Stimulated activated CD4-positive, alpha-beta T cell treated with anti-CD3 and anti-CD28 coated beads, Interleukin-1b, Interleukin-23, amount 100 ng/mL, for 24 hours (primary cell): ENCODE measurements at places on chromosomes 11 and 22.

DNA sequence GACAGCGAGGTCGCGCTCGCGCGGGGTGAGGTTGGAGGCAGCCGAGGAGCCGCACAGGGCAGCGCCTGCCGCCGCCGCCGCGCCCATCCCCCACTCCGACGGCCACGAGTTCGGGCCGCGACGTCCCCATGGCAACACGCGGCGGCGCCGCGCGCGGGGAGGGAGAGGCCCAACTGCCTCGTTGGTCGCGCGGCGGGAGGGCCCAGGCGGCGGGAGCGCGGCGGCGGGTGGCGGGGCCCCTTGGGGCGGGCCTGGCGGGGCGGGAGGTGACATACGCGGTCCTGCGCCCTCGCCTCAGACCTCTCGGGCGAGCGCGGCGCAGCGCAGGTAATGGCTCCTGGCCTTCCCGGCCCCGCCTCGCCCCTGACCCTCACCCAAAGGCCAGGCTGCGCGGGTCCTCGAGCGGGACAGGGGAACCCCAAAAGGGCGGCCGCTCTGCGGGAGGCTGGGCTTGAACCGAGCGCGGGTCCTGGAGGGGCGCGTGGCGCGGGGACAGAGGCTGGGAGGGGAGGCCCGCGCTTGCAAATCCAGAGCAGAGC, at the start of gene DEUP1:
Gene DEUP1 (plus strand): TSS at position 297 of the 539 bp plus-strand sequence. CDS start 1,518 bp downstream, outside the sequence.
- DNase-seq: no peak

- no peak for DNase-seq
These were observed 94.3 kb downstream of the ISX start for GRCh38 chr22:35160268-35160667.

GRCh38 chr22:29014773-29015172, 46.9 kb downstream of the C22orf31 start:
- DNase-seq: no peak

DNA sequence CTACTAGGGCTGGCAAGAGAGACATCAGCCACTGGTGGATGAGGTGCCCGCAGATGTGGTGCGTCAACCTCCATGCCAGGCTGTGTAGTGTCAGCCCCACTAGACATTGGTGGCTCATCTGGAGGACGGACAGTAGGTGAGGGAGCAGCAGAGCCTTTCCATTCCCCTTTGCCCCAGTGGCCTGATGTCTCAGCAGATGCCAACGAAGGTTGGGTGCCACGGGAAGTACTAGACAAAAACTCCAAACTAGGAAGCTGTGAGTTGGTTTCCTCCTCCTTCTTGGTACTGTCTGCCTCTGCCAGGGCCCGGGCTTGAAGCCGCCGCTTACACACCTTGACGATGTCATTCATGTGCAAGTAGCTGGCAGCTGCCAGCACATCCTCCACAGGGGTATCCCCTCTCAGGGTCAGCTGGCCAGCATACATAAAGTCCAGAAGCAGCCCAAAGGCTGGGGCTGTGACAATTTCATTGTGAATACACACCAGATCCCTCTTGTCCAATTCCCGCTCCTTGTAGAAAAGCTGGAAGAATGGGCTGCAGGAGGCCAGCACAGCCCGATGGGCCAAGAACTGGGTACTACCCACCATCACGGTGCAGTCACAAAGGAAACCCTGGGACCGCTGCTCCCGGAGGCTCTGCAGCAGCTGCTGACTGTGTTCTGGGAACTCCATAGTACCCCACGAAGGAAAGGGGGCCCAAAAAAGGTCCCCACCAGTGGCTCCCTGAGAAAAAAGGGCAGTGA, 795 bp downstream of the ZBTB3 start:
- no peak for DNase-seq

GRCh38 chr22:27159716-27160295, 502.4 kb downstream of the MIAT start:
- DNase-seq: no peak

GRCh38 chr11:133727774-133728173, 117.5 kb downstream of the SPATA19 start:
- DNase-seq: no peak

- no peak for DNase-seq
These were observed 83.0 kb downstream of the ABTB2 start for GRCh38 chr11:34274712-34275398.

GRCh38 chr22:26665813-26666231, 8.4 kb downstream of the MIAT start:
- no peak for DNase-seq

- no peak for DNase-seq
These were observed 1.2 kb downstream of the GRK2 start for GRCh38 chr11:67267188-67268080.

DNA sequence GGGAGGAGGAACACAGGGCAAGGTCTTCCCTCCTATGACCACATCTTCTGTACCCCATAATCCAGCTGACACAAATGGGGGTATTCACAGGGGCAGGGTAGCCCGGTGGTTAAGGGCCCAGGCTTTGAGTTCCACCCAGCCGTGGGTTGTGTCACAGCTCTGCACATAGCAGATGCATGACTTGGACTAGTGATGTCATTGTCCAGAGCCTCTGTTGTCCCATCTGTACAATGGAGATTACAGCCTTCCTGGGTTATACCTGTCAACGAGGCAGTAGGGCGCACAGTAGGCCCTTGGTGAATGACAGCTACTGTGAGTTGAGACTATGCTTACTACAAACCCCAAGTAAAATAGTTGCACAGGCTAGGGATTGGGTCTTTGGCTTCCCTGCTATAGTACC, 99.3 kb upstream of the CRYBB3 start:
- DNase-seq: no peak

- no peak for DNase-seq
These were observed 46.9 kb upstream of the SESN3 start for GRCh38 chr11:95277868-95278267.

- DNase-seq: no peak
These were observed 291.5 kb downstream of the SWAP70 start for GRCh38 chr11:9955391-9955790.

DNA sequence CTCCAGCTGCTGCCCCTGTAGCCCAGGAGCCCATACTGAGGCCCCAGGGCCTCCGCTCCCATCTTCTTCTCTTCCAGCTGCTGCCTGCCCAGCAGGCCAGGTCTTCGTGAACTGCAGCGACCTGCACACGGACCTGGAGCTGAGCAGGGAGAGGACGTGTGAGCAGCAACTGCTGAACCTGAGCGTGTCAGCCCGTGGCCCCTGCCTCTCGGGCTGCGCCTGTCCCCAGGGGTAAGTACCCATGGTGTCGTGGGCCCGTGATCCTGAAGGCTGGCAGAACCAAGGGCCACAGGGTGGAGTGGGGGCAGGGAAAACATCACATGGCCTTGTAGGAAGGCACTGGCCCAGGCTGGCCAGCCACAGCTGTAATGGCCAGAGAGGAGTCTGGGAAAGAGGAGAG, 31.2 kb downstream of the OTOG start:
- DNase-seq: no peak

DNA sequence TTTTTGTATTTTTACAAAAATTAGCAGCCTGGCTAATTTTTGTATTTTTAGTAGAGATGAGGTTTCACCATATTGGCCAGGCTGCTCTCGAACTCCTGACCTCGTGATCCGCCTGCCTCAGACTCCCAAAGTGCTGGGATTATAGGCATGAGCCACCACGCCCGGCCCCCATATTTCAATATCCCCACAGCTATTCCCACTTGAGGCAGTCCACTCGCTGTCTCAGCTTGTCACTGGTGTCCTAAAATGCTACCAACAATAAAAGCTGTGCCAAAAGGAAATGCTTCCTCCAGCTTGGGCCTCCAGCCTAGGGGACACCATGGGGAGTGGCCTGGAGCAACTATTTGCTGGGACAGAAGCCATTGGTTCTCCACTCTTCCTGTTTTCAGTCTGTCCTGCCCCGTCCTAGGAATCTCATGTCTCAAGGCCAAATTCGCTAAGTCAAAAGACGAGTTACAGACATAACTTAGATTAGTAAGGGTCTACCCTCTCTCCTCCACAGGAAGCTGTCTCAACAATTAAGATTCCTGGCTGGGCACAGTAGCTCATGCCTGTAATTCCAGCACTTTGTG, 7.3 kb upstream of the SPINDOC start:
- no peak for DNase-seq

DNA sequence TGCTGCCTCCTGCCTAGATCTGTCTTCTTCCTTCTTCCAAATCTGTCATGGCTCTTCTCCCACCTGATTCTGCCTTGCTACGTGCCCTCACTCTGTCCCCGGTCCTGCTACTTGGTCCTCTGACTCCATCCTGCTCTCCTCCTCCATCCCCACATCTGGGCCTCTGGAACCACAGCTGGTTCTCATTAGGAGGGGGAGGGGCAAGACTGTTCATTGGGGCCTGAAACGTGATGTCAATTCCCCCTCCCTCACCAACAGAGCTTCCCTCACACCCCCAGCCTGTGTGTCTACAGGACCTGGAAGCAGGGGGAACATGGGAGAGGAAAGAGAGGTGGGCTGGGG, 9.1 kb downstream of the DCHS1 start:
- DNase-seq: no peak

DNA sequence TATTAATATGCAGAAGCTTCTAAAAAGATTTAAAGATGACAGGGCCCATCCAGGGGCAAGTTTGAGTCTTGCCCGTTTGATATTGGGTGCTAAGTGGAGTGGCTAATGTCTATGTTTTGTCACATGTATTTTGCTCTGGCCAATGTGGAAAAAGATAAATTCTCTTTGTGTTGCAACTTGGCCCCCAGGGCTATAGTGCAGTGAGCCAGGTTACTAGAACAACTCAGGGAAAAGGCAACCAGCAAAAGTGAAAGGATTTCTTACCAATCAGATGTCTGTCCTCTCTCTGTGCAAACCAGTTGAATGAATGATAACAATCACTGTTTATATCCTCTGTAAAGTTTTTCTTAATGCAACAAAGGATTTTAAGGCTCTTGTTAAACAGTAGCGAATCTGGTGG, 4.6 kb upstream of the CLNS1A start:
- DNase-seq: no peak

DNA sequence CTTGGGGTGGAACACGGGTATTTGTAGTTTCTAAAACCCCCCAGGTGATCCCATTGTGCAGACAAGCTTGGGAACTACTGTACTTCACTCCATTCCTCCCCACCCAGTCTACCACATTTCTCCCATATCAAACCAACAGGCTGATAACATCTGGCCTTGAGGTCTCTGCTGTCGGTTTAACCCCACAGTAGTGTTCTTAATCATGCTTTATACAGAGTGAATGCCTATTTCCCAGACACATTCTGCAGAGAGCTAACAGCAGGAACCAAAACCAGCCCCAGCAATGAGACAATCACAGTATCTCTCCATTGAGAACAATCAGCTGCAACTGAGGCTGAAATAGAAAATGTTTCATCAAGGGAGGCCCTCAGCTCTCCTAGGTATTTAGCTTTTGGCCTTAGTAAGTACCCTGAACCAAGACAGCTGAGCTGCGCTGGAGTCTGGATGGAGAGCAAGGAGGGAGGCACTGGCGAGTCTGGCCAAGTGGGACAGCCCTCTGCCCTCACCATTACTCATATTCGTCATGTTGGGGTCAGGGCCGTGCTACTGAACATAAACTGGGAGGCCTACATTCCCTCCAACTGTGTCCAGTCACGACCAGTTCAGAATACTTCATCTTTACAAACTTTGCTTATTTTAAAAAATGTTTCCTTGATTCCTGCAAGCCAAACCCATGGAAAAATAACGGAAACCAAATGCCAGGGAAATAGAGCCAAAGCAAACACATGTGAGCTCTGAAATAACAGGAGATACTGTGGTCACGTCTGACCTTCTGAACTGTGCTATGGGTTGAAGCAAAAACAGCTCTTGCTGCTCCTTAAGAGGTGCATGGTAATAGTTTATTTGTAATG, 81.0 kb downstream of the CCDC34 start:
- no peak for DNase-seq

GRCh38 chr11:78397398-78397797, 20.2 kb downstream of the GAB2 start:
- DNase-seq: no peak

- DNase-seq: no peak
These were observed 38.6 kb upstream of the TP53AIP1 start for GRCh38 chr11:128981254-128981653.

DNA sequence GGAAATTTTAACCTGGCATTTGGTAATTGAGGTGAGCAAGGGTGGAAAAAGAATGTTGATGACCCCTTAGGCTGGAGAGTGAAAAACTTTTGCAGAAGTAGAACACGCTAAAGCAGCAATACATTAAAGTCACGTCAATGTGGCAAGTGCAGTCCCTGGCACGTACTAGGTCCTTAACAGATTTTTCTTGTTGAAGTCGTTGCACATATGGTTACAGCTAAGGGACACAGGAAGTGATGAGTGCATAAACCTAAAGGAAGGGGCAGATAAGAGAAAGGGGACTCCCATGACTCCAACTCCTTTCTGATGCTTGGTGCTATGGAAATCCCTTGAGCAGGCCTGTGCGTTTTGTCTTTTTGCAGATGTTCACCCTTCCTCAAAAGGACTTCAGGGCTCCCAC, 1.2 kb downstream of the ACCS start:
- DNase-seq: no peak

GRCh38 chr22:39966470-39966869, 6.3 kb downstream of the TMA7B start:
- no peak for DNase-seq
